ENCODE measurements at places on chromosomes 6 and 20. TPM values are rescaled to one million over a fixed set of nuclear protein-coding genes. Genes with fewer than 3 reads are reported as not detected.
A peak's percentile ranks its signal among the peaks of the same experiment; 100 is the strongest.

DNA sequence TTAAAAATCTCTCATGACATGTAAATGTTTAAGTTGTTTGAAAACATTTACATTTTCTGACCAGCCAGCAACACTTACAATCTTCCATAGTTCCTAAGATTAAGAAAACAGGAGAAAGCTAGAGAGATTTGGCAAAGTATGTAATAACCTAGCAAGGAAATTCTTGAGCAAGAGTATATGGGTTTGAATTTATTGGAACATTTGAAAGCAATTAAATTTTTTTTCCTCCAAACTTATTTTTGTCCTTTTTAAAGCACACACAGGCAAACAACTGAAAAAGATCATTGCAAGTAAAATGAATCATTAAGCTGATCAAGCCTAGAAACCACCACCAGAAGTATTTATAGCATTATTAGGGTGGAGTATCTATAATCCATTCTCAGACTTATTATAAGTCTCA lies 20.1 kb upstream of the ZNF217 start:
- DNase-seq: no peak

- DNase-seq: no peak
Measured at GRCh38 chr20:38275815-38276550, 15.4 kb upstream of the KIAA1755 start.

DNA sequence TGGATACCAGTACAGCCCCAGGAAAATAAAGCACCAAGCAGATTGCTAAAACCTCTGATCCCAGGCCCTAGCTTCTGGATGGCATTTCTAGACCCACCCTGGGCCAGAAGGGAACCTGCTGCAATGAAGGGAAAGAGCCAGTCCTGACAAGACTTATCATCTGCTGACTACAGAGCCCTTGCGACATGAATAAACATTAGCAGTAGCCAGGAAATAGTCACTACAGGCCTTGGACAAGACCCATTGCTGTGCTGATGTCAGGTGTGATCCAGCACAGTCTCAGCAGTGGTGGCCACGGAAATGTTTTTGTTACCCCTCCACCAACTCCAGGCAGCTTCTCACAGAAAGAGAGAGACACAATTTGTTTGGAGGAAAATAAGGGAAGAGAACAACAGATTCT lies 399.3 kb downstream of the HAO1 start:
- no peak for DNase-seq

- no peak for DNase-seq
Measured at GRCh38 chr6:157615420-157615769, 207.7 kb upstream of the SNX9 start.

DNA sequence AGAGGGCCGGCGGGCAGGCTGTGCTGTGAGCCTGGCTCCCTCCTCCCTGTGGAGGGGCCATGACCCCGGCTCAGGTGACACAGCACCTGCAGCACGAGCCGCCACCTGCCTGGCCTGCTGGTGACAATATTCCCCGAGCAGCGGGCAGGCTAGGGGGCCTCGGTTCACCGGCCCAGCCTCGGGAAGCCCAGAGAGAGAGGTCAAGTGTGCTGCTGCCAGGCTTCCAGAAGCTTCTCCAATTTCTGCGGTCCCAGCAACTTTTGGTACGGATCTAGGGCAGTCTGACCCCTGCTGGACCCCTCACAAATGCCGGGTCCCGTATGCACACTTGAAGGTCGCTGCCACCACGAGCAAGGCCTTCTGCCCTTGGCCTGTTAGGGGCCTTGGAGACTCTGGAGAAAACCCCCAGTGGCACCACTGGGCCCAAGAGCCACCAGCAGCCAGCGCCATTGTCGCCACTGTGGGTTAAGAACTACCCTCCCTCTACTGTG lies 38.6 kb upstream of the NOL4L start:
- no peak for DNase-seq

- no peak for DNase-seq
Measured at GRCh38 chr6:154202339-154202738, 154.3 kb downstream of the IPCEF1 start.

- no peak for DNase-seq
Measured at GRCh38 chr6:161411265-161411944, 137.5 kb upstream of the AGPAT4 start.

DNA sequence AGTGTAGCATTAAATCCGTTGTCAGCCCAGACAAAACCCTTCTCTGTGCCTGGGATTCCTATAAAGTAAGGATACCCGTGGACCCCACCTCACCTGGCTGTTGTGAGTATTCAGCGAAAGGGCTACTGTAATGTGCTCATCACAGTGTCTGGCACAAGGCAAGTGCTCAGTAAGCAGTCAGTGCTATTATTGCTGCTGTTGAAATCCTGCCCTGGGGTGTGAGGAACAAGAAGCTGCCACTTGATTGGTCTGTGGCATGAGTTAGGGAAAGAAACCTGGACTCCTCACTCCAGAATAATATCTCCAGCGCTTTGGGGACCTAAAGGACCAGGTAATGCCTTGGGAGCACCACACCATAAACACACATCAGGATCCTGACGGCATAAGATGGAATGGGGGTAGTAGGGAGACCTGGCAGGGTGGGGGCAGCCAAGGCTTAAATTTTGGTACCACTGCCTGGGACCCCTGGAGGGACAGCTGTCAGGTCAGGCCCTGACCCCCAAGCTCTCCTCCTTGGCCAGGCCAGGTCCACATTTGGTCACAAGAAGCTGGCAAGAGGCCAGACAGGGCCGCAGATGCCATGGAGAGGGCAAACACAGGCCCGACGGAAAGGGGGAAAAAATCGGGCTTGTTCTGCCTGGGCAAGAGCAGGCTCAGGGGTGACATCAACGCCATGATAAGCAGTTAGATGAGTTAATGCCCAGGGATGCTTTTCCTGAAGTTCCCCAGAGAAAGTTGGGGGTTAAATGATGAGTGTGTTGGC lies 66.5 kb downstream of the MRPL14 start:
- DNase-seq: no peak

DNA sequence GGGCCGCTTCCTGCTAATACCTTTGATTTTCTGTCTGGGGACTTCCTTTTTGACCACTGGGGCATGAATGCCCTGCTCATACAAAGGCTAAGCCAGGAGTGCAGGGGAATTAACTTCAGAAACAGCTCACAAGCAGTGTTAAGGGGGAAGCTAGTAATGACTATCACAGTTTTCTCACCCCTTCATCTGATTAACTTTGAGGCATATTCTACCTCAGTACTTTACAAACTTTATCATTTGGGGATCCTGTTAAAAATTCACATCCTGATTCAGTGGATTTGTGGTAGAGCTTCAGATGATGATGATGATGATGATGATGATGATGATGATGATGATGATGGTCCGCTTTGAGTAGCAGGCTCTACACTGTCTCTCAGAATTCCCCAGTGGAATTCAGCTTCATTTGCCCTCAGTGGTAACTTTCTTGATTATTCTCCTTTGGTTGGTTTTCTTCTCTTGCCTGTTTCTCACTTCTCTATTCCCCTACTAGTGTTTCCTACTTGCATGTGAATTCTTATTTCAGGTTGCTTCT lies 78.4 kb upstream of the TMEM170B start:
- DNase-seq: no peak

GRCh38 chr20:2042400-2042799 lies 48.5 kb upstream of the PDYN start:
- peak; percentile 32 for DNase-seq

GRCh38 chr6:1636272-1636825 lies 26.6 kb downstream of the FOXC1 start:
- DNase-seq: no peak

DNA sequence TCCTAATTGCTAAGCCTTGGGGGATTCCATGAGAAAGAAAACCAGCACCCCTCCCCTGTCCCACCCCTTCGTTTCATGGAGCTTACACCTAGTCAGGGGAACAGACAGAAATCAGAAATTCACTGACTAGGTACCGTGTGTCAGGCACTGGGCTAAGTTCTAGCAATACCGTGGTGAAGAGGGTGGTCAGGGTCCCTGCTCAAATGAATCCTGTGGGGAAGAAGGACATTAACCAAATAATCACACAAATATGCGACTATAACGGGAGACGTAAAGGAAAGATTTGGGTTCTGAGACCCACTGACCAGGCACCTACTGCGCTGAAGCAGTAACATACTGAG lies 65.1 kb upstream of the TOP1 start:
- DNase-seq: no peak

GRCh38 chr6:137033828-137034227 lies 10.9 kb downstream of the IL20RA start:
- DNase-seq: no peak

- no peak for DNase-seq
Measured at GRCh38 chr6:79257381-79258205, 23.1 kb upstream of the HMGN3 start.

HCRTR2 gene
- total RNA-seq: not detected

CRISP2 gene
- 0.06 TPM for total RNA-seq

HNF4A gene
- not detected for total RNA-seq

PIM1 gene
- total RNA-seq: 20.9 TPM
